ENCODE measurements at places on chromosomes 2 and 18. TPM values are rescaled to one million over a fixed set of nuclear protein-coding genes. Genes with fewer than 3 reads are reported as not detected.

GPR45 gene
- not detected for total RNA-seq

GRCh38 chr2:153299809-153300208 is 178.8 kb downstream of the RPRM start:
- no peak for DNase-seq

CNGA3 gene
- total RNA-seq = not detected

DNA sequence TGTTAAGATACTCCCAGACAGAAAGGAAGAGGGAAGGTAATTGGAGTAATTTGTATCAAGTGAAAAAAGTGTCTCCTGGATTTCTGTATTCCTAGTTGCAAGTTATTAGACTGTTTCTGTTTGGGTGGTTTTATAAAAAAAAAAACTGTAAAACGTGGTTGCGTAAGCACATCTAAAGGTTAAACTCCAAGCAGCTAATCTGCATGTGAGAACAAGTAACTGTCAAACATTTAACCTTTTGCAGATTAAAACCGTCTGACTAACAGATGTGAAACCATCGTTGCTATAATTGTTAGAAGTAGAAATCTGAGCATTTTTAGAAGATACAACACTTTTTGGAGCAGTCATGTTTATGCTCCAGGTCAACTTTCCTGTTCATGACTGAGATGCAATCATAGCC is 72.3 kb downstream of the AFF3 start:
- DNase-seq = no peak

DNA sequence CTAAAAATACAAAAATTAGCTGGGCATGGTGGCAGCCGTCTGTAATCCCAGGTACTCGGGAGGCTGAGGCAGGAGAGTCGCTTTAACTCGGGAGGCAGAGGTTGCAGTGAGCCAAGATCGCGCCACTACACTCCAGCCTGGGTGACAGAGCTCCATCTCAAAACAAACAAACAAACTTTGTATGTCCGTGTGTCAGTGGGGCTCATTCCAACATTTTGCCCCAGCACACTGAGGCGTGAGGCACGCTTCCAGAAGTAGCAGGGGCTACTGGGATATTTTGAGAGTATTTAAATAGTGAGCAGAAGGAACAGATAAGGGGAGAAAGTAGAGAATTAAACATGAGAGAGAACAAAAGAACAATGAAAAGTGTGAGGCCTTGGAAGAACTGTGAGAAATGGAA is 83.3 kb upstream of the TANK start:
- DNase-seq = no peak

Data from activated naive CD8-positive, alpha-beta T cell treated with anti-CD3 and anti-CD28 coated beads for 36 hours (primary cell).